ENCODE measurements at places on chromosomes 12 and 14.

DNA sequence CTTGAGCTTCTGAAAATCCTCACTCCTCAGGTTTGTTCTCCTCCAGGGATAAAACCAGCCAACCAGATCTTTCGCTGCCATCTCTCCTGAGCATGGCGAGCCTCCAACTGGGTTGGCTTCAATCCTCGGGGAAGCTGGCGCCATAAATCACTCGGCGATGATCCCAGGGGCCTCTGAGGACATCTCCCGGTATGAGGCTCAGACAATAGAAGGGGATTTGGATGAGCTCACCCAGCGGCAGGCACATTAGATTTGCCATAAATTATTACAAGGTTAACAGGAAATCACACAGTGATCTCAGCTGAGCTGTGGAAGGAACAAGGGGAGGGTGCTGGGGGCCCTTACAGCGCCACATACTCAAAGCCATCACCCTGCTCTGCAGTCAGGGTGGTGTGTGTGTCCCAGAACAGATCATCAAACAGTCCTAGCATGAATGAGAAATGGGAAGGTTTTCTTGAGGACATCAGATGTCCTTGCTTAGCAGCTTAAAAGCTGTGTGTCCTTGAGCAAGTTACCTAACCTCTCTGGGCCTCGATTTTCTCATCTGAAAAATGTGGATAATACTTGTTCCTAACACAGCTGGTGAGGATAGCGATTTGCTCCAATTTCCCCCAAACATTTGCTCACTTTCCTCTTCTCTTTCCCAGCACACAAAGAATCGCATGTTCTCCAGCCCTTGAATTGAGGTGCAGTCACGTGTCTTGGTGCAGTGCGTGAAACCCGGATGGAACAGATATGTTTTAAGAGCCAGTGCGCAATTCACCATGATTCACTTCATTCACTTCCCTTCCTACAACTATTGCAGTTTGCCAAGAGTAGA, 142.8 kb downstream of the SCARB1 start:
- DNase-seq: no peak

DNA sequence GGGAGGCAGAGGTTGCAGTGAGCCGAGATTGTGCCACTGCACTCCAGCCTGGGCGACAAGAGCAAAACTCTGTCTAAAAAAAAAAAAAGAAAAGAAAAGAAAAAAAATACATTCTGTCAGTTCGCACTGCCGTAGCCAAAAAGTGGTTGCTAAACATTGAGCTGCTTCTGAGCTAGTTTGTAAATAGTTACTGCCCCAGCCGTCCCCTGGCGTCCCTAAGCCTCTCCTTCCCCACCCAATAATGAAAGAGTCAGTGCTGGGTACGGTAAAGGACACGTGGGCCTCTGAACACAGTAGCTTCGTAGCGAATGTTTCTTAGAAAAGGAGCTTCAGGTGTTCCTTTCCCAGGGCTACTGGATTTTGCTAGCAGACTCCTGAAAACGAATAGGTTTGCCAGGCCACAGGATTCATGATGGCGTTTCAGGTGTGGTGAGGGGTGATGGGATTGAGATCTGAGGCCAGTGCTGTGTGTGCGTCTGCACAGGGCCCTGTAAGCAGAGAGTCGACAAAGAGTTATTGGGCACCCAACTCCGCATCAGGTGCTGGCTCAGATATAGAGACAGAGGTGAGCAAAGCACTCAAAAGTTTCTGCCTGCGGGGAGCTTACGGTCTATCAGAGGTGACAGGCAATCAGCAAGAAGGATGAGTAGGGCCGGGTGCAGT, 94.1 kb downstream of the LGMN start:
- no peak for DNase-seq

- DNase-seq: no peak
These were observed 204.0 kb upstream of the PRKD1 start for GRCh38 chr14:30131581-30132097.

GRCh38 chr14:68450391-68451120, 342.3 kb downstream of the ZFP36L1 start:
- DNase-seq: no peak

DNA sequence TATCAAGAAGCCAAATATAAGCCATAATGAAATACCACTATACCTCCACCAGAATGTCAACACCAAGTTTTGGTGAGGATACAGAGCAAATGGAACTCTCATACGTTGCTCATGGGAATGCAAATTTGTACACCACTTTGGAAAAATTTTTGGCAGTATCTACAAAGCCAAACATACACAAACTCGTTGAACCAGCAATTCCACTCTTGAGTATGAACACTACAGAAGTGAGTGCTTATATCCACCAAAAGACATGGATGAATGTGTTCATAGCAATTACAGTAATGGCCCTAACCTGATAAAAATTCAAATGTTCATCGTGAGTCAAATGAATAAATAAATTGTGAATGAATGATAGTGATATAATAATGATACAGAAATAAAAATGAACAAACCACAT, 24.8 kb downstream of the C12orf71 start:
- DNase-seq: no peak

DNA sequence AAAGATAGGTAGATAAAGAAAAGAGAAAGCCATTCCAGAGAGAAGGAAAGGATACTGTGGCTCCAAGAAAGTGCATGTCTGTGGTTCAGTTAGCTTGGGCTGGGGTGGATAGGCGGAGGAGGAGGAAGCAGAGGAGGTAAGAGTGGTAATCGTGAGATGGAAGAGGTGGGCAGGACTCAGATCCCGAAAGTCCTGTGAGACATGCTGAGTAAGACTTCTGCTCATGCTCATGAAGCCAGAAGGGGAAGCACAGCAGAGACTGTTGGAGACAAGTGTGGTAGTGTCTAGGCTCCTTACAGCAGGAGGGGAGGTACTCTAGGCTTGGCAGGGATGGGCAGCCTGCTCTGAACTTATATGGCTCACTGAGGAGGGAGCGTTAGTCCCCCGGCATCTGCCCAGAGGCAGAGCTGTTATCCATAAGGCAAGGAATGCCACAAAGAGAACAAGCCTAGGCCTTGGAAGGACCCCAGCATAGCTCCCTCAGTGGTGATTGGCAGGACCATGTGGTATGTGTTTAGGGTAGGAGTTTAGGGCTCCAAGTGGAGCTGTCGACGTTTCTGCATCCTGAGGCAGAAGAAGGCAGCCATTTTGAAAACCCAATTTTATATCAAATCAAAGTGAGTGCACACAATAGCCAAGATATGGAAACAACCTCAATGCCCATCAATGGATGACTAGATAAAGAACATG, 135.3 kb downstream of the SMOC1 start:
- no peak for DNase-seq

- DNase-seq: no peak
These were observed 156.5 kb upstream of the EEA1 start for GRCh38 chr12:93085383-93086287.

- DNase-seq: no peak
These were observed 107.8 kb downstream of the GCH1 start for GRCh38 chr14:54794796-54795195.

DNA sequence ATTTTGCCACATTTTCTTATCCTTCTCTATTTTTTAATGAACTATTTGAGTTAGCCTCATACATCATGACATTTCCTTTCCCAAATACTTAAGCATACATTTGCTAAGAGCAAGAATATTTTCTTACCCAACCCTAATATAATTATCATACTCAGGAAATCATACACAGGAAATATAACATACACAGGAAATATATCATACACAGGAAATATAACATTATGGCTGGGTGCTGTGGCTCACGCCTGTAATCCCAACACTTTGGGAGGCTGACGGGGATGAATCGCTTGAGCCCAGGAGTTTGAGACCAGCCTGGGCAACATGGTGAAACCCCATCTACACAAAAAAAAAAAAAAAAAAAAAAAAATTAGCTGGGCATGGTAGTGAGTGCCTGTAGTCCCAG, 4.9 kb downstream of the NCKAP1L start:
- DNase-seq: no peak

DNA sequence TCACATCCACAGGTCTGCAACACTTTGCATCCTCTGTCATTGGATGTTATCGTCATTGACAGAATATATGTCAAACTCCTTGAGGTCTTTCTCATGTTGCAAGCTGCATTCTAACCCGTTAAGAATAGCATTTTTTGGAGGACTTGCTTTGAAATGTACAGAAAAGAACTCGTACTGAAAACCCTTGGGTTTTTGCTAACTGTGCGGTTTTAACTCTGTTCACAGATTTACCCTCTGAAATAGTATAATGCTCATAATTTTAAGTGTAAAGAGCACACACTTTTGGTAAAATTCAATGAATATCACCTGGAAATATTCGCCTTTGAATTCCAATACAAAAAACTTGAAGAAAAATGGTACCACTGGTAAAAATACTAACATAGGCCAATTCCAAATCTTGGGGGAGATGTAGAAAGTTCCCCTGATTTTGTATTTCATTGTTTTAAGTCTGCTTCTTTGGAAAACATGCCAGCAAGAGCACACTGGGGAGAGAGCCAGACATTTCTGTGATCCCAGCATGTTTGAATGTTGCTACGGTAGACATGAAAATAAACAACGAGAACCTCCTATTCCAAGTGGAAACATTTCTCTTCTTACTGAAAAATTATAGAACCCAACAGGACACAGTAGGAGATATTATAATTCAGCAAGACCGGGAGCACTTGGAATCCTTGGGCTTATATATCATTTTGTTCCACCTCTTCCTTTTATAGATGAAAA, 446.0 kb downstream of the AEBP2 start:
- no peak for DNase-seq

DNA sequence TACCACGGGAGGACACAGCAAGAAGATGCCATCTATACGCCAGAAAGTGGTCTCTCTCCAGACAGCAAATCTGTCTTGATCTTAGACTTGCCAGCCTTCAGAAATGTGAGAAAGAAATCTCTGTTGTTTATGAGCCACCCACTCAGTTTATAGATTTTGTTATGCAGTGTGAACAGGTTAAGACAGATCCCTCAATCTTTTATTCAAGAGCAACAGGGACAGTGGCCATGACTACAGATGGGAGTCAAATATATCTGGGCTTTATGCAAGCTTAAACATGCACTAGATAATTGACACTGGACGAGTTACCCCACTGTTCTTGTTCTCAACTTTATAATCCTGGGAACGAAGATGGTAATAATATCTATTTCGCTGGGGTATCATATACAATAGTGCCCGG, 288.7 kb downstream of the RPAP3 start:
- no peak for DNase-seq

DNA sequence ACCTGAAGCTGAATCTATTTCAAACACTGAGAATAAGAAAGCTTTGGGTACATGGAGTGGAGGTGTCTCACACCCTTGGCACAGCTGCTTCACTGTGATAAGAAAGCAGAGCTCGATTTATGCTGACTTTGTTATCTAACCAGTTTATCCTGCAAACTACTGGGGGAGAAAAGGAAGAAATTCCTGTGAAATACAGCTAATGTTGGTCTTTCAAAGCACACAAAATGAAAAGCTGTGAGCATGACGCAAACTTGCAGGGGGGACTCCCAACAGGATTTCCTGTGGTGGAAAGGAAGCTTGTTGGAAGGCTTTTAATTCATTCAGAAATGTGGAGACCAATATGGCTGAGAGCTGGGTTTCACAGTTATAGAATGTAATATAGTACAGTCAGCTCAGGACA, 53.4 kb downstream of the SRGAP1 start:
- DNase-seq: no peak

DNA sequence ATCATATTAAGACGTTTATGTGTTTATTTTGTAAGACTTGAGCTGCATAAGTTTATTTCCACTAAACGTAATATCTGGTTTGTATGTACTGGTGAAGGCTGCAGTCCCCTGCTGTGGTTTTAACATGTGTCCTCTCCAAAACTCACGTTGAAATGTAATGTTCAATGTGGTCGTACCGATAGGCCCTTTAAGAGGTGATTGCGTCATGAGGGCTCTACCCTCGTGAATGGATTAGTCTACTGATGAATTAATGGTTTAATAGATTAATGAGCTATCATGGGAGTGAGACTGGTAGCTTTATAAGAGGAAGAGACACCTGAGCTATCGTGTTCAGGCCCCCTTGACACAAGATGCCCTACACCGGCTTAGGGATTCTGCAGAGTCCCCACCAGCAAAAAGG, 14.9 kb downstream of the LRIG3 start:
- no peak for DNase-seq

DNA sequence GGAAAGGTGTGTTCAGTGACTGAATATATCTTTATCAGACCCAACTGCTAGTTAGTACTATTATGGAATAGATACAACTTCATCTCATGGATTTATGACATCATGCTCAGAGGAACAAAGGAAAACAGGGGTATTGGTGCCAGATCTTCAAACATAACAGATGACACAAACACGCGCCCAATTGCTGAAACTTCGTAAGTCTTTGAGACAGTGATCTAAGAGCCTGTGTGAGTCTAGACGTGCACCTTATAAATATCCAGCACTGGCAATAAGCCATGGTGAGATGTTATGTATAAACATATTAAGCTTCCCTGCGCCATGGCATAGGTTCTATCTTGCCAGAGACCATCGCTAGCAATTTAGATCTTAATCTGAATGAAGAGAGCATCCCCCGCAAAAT, 42.2 kb upstream of the NR2C1 start:
- no peak for DNase-seq

GRCh38 chr12:54680374-54680773, 32.2 kb upstream of the DCD start:
- no peak for DNase-seq

- no peak for DNase-seq
These were observed 2.3 kb upstream of the NEUROD4 start for GRCh38 chr12:55017416-55017925.

DNA sequence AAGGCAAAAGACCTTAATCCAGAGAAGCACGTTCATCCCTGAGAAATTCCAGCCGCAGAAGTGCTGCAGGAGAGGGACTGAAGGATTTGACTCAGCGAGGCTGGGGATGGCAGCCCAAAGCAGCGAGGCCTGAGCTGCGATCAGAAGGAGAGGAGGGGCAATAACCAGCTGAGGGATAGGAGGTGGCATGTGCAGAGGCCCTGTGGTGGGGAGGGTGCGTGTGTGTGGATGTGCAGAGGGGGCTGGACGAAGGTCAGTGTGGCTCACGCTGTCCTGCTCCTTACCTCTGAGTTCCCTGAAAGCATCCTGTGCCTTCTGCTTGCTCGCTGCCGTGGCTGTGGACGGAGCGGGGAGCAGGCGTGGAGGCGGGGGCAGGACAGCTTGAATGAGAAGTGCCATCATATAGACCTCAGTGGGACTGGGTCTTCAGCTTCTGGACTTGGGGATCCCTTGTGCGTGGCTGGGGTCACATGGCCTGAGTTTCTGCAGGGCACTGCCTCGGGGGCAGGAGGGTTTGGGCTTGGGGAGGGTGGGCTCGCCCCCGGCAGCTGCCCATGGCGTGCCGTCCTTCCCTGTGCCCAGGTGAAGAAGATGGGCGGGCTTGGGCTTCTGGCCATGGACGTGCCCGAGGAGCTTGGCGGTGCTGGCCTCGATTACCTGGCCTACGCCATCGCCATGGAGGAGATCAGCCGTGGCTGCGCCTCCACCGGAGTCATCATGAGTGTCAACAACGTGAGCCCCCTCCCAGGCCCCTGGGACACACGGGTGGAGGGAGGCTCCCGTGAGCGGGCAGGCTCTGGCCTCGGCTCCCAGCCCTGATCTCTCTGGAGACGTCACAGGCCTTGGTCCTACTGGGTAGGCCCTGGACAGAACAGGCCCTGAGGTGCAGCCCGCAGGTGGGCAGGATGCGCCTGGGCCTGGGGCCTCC, 11.0 kb downstream of the ACADS start:
- DNase-seq: no peak
